Spleen (tissue), 13 donors: ENCODE measurements at places on chromosomes 4 and X. TPM values are rescaled to one million over a fixed set of nuclear protein-coding genes. Genes with fewer than 3 reads are reported as not detected.
A peak's percentile ranks its signal among the peaks of the same experiment; 100 is the strongest.

DNA sequence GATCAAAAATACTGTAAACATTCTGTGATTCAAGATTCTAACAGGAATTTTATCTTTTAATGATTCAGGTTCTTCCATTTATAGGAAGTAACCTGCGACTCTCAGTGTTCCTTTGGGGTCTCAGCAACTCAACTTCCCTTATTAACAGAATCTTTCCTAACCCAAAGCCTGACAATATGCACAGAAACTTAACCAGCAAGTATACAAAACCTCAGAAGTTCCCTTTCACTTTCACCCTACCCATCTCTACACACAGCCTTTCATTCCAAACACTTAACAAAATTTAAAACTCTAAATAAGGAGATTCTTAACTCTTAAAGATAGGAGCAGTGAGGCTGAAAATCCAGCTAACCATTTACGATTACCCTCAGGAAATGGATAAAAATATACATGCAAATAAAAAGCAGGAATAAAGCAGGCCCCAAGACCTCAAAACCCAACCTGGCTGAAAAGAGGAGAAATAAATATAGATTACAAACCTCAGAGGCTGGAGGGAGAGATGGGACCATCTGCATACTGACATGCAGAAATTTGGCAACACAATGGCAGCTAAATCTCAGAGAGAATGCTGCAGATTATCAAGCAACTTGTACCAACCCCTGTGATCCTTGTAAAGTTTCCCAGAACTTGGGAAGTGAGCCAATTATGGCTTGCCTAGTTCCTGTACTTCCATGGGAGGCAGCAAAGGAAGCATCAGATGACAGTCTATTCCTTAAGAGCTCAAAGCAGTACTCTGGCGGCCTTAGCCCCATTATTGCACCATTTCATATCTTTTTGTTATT lies 101.0 kb downstream of the ATP11C start:
- no peaks in the 10 kb centered on the region for H3K27me3 ChIP-seq
- H3K4me3 ChIP-seq = no peak overlapping the region
- no peaks in the 10 kb centered on the region for H3K36me3 ChIP-seq
- peak overlapping the region; percentile 64 for H3K27ac ChIP-seq
- H3K4me1 ChIP-seq = peaks cover 25% of the 10 kb centered on the region

DNA sequence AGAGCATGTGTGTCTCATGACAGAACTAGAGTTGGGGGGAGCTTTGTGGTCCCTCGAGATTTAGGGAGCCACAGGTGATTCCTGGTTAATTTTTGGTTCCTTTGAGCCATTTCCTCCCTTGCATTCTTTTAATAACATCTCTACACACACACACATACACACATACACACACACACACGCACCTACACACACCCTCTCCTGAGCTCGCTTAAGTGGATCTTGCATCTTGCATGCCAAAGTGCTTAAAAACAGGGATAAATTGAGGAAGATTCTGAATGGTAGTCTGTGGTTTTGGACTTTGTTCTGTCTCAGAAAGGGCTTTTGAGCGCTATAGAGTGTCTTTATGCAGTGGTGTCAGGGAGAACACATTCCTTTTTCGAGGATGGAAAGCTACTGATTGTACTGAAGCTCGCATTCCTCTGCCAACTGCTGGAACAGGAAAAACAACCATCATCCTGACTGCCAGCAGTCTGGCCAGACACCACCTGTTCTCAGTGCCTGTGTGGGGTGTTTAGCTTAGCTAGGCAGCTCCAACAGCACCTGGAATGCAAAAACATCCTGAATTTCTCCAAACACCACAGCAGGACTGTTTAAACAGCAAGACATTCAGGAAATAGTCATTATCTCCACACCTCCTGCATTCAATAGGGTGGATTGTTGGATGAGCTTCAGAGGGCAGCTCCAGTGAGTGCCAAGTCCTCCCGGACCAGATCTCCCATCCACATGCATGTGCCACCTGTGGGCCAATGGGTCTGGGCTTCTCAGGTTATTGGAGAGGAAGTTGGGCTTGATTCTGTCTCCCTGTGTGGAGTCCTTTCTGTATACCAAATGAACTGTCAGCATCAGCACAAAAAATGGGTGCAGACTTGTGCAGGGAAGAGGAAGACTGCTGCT lies 21.9 kb upstream of the IGFBP7 start:
- no peaks in the 10 kb centered on the region for H3K4me1 ChIP-seq
- H3K27me3 ChIP-seq = no peaks in the 10 kb centered on the region
- H3K27ac ChIP-seq = no peak overlapping the region
- H3K4me3 ChIP-seq = no peak overlapping the region

Gene PAGE5
- not detected for total RNA-seq

- no peak overlapping the region for H3K27ac ChIP-seq
- H3K4me3 ChIP-seq = no peak overlapping the region
- H3K27me3 ChIP-seq = no peaks in the 10 kb centered on the region
- H3K4me1 ChIP-seq = no peaks in the 10 kb centered on the region
- no peaks in the 10 kb centered on the region for H3K36me3 ChIP-seq
Measured at GRCh38 chrX:30607155-30607554, 29.6 kb upstream of the TASL start.

DNA sequence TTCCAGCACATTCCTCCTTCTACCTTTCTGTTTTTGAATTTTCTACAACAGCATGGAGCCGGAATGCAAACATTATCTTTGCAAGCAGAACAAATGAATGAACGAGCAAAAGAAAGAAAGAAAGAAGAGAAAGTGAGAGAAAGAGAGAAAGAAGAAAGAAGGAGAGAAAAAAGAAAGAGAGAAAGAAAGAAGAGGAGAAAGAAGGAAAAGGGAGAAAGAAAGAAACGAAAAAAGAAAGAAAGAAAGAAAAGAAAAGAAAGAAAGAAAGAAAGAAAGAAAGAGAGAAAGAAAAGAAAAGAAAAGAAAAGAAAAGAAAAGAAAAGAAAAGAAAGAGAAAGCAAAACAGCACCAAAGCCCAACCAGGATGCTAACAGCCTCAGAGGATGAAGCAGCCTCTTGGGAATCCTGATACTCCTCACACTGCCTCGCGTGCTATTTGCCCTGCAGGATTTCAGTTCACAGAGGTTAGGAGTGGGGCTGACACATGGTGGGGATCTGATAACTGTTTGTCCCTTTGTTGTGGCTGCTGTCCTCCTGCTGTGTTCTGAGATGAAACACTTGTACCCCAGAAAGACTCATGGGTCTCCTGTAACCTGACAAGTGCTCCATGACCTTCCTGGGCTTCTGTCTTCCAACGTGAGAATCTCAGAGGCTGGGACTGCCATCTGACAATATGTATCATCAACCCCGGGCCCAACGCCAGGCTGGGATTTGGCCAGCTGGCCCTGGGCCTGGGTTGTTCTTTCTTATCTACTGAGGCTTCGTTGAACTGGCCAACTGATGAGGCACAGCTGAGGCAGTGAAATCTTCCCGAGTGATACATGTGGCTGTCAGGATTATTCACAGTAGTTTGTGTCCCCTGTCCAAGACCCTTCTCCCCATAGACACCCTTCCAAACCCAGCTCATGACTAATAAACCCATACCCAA lies 61.0 kb downstream of the SEPSECS start:
- no peak overlapping the region for H3K27ac ChIP-seq
- no peak overlapping the region for H3K4me3 ChIP-seq
- H3K27me3 ChIP-seq = no peaks in the 10 kb centered on the region
- no peaks in the 10 kb centered on the region for H3K4me1 ChIP-seq

DNA sequence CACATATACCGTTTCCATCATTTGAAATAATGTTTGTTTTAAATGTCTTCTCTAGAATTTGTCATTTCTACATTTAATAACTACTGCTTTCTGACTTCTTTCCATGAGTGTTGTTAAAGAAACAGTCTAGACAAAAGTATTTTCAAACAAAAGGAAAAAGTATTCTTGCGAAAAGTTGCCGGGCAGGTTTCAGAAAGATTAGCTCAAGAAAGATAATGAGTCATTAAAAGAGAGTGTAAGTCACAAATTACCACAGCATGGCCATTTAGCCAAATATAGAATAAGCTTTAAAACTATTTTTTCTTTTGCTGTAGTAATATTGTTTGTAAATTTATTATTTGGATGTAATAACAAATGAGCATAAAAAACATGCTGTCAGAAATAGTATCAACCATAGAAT lies 493.0 kb downstream of the TLL1 start:
- no peaks in the 10 kb centered on the region for H3K4me1 ChIP-seq
- no peak overlapping the region for H3K27ac ChIP-seq
- no peak for DNase-seq
- no peak overlapping the region for H3K4me3 ChIP-seq
- no peaks in the 10 kb centered on the region for H3K27me3 ChIP-seq
- H3K36me3 ChIP-seq = no peaks in the 10 kb centered on the region

GRCh38 chr4:21991562-21991961 lies 43.0 kb upstream of the KCNIP4 start:
- no peaks in the 10 kb centered on the region for H3K27me3 ChIP-seq

Gene GRIA3
- total RNA-seq = 0.23 TPM

Gene CPLX1
- 13.4 TPM for total RNA-seq

Gene MAP7D2
- total RNA-seq = 0.60 TPM

DNA sequence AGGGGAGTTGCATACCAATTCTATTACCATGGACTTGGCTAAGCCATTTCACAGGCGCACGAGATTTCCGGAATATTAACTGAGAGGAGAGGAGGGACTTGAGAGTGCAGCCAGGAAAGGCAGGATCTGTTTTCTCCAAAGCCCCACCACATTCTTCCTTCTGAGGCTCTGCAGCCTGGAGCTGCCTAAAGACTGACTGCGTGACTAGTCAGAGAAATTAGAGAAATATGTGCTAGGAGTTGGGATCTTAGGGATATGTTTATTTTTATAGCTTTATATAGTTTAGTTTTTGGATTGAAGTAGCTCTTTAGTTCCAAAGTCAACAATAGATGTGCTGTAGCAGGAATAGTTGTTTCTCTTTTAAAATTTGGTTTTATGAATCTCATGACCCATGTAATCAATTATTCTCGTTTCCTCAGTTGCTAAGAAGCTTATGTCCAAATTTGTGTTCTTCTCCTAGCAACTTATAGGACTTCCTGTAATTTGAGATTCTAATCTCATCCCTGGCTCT lies 300.1 kb upstream of the DDX53 start:
- no peak overlapping the region for H3K27ac ChIP-seq
- no peak for DNase-seq
- H3K36me3 ChIP-seq = no peaks in the 10 kb centered on the region

Gene SPANXN3
- total RNA-seq = not detected
